ENCODE measurements at places on chromosomes 6 and 20.

- no peak for DNase-seq
Measured at GRCh38 chr20:63957004-63957689, 931 bp upstream of the UCKL1 start.

- DNase-seq = no peak
Measured at GRCh38 chr20:7858734-7859250, 81.5 kb downstream of the HAO1 start.

DNA sequence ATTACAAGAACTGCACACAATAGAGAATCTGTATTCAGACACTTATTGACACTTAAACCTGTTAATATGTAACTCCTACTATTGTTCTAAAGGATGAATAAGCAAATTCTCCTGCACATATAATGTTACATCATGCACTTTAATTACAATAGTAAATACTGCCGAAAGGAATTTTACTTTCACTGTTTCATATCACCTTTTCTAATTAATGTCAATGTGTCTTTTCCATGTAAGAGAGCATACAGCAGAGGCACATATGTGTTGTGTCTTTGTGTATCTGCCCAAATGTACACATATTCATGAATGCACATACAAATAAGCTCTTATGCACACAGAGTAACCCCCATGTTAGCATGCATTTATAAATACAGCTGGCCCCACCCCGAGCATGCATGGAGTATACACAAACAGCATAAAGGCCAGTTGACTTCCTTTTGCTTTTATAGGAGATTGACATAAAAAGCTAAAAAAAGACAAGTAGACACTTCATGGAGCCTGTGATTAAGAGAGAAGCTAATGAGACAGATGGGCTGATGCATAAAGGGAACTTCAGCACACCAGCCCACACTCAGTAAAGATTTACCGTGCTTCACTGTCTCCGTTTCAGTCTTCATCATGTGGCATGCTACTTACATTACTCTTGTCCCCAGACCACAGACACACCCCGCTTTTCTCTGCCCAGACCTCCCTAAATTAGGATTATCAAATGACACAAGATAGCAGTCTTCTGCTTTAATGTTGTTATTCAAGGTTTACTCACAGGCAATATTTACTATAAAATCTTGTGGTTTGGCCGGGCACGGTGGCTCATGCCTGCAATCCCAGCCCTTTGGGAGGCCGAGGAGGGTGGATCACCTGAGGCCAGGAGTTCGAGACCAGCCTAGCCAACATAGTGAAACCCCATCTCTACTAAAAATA is 184.6 kb downstream of the ATXN1 start:
- no peak for DNase-seq

DNA sequence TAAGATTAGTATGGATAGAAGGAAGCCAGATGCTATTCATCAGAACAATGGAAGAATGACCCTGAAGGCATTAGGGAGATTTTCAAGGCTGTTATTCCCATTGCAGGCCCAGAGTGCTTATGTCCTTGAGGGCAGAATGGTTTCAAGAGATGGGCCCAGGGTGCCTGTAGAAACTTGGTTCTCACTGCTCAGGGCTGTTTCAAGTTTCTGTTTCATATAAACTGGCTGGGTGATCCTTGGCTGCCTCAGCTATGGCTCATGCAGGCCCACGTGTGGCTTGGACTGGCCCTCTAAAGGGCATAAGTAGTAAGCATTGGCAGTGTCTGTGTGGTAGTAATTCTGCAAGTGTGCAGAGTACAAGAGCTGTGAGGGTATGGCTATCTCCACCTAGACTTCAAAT is 540.9 kb upstream of the MAN1A1 start:
- no peak for DNase-seq

DNA sequence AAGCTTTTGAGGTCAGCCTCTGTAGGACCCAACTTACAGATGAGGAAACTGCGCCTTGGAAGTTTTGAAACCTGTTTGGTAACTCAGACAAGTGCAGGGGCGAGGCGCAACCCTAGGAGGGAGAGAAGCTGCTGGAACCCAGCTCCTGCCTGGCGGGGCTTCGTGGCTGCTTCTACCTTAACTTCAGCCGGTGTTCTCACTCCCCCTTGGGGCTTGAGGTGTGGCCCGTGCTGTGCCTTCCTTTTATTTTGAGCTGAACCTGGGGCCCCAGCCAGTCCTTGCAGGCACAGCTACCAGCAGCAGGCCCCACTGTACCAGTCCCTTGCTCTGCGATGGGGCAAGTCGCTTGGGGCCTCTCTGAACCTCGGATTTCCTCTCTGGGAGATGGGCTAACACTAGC is 12.0 kb downstream of the RBM38 start:
- no peak for DNase-seq

DNA sequence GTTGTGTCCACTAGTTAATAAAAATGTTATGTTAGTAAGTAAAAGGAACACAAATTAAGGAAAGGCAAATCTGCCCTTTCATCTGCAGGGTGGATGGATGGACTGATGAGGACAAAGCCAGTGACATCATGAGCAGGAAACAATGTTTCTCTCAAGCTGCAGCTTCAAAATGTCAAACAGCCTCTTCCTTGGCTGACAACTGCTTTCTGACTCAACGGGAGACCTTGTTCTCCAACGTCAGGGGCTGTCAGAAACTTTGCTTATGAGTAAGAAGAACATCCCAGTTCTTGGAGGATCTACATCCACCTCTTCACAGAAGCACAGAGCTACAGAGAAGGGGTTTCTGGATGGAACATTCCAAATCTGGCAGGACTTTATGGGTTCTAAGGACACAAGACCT is 6.0 kb downstream of the CST2 start:
- no peak for DNase-seq

- no peak for DNase-seq
Measured at GRCh38 chr20:20763650-20764049, 51.2 kb upstream of the RALGAPA2 start.

DNA sequence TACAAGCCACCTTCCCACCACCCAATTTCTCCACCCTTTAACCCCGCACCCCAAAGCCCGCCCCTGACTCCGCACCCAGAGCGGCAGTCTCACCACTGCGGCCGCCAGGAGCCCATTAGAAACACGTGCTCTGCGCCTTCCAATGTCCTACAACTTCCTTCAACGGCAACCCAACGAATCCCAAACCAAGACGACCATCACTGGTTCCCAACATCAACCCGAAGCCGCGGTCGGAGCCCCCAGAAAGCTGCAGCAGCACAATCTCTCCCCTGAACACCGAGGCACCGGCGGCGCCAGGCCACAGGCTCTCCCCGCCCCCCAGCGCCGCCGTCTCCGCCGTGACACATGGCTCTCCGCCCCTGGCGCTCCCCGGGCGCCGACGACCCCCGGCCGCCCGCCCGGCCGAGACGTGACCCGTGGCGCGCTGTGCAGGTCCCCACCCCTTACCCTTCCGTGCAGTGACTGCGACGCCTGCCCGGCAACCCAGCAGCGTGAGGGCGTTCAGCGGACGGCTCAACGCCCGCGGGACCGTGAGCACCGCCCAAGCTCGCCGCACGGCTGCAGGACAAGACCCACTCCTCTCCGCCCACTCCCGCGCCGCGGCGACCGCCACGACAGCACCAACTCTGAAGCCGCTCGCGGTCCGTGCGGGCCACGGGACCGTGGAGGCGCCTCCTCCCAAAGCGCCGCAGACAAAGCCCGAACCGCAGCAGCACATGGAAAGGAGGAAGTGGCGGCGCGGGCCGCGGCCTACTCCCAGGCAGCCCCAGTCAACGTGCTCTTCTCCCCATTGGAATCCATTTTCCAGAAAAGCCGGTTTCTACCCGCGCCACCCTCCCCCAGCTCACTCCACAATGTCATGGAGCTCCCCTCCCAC is 551 bp downstream of the SYNCRIP start:
- DNase-seq = peak; percentile 4

GRCh38 chr6:129801909-129802308 is 59.2 kb downstream of the TMEM244 start:
- DNase-seq = no peak

GRCh38 chr6:217048-217659 is 75.1 kb upstream of the DUSP22 start:
- DNase-seq = no peak

DNA sequence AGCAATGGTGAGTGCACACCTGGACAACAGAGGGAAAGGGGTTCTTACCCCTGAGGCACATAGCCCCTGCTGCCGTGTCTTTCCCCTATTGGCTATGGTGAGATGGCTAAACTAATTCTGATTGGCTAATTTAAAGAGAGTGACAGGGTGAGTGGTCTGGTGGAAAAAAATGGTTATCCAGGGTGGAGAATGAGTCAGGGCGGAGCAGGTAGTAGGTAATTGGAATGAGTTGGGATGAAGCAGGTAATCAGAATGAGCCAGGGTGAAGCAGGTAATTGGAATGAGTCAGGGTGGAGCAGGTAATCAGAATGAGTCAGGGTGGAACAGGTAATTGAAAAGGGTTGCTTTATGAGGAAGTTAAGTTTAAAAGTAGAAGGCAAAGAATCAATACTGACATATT is 200.3 kb downstream of the EYA4 start:
- no peak for DNase-seq

DNA sequence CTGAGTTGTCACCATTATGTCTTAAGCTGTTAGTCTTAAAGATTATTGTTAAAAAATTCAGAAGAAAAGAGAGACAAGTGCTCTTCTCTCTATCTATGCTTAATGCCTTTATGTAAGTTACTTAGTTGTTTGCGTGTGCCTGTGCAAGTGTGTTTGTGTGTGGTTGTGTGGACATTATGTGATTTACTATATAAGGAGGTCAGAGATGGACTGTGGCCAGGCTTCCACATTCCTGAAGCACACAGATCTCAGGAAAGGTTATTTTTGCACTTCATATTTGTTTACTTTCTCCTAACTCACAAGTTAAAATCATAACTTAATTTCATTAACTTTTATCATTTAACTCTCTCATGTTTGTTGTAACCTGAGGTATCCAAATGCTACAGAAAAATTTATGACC is 14.5 kb downstream of the ENPP4 start:
- DNase-seq = no peak

DNA sequence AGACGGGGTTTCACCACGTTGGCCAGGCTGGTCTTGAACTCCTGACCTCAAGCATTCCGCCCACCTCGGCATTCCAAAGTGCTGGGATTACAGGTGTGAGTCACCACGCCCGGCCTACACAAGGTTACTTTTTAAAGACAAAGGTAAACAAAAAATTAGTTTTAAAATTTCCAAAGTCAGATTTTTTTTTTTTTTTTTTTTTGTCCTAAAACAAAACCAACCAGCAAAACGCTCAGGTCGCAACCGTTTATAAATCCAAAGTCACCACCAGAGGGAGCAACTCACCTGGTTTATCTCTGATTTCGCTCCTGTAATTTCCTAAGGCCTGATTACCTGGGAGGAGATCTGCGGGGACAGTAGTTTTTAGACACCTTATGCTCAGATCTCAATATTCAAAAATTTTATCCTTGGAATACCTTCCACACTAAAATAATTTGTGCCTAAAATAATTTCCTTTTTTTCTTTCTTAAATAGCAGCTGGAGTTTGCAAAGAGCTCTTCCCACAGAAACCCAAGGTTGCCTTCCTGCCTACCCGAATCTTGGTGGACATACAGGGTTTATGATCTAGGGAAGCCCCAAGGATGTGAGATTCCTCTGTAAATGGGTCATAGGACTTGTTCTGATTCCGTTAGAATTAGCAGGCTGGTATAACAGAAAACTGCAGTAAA is 19.8 kb upstream of the TREM1 start:
- DNase-seq = no peak

GRCh38 chr20:63176034-63176426 is 39.9 kb downstream of the YTHDF1 start:
- no peak for DNase-seq

DNA sequence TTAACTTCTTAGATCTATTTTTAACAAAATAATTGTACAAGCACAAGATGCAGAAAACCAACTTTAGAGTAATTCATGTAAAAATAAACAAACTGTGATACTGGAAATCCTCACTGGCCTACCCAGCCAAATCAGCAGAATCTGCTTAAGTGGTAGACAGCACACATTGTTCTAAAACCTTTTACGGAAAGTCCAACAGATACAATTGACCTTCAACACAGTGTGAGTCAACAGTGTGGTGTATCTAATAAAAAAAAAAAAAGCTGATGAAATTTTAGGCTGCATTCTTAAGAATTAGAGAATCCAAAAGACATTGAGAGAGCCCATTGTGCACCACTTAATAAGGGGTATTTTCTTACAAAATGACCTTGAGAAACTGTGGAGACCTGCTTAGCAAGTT is 174.5 kb downstream of the COL21A1 start:
- no peak for DNase-seq

- DNase-seq = no peak
Measured at GRCh38 chr6:24460966-24461365, 28.4 kb downstream of the GPLD1 start.

DNA sequence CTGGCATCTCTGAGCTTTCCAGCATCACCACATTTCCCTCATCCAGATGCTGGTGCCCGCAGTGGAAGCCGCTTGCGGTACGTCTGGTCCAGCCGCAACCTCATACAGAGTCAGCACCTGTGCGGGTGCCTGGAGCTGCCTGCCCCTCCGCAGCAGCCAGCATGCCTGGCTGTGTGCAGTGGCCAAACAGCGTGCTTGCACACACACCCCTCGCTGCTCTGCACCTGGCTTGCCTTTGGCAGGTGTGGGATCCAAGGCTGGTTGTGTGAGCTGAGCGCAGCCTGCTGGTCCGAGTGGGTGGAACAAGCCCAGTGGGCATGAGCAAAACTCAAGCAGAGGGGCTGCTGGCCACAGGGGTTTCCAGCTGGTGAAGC is 3.1 kb upstream of the HINT3 start:
- no peak for DNase-seq

GRCh38 chr6:161128680-161129196 is 137.2 kb downstream of the MAP3K4 start:
- no peak for DNase-seq

DNA sequence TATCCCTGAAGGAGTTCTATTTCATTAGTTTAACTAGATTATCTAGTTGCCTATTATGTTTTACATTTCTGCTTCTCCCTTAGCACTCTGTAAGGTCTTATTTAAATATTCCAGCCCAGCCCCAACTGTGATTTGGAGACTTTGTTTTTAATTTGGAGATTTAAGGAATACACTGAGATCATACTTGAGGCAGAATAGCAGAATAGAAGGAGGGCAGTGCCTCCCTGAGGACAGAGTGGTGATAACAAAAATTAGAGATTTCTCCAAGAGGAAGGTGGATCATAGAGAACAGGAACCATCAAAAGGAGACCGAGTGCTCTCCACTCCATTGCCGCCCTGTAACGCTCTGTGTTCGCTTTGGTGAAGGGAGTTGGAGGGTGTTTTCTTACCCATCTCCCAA is 14.8 kb upstream of the CD164 start:
- DNase-seq = no peak

DNA sequence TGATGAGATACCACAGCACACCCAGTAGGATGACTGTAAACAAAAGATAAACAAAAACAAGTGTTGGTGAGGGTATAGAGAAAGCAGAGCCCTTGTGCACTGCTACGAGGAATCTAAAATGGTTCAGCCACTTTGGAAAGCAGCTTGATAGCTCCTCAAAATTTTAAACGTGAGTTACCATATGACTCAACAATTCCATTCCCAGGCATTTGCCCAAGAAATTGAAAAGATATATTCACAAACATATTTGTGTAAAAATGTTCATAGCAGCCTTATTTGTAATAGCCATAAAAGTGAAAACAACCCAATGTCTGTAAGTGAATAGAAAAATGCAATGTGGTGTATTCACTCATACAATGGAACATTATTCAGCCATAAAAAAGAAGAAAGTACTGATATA is 141.0 kb upstream of the BTBD3 start:
- DNase-seq = no peak
